ENCODE measurements at places on chromosomes 4 and X.

DNA sequence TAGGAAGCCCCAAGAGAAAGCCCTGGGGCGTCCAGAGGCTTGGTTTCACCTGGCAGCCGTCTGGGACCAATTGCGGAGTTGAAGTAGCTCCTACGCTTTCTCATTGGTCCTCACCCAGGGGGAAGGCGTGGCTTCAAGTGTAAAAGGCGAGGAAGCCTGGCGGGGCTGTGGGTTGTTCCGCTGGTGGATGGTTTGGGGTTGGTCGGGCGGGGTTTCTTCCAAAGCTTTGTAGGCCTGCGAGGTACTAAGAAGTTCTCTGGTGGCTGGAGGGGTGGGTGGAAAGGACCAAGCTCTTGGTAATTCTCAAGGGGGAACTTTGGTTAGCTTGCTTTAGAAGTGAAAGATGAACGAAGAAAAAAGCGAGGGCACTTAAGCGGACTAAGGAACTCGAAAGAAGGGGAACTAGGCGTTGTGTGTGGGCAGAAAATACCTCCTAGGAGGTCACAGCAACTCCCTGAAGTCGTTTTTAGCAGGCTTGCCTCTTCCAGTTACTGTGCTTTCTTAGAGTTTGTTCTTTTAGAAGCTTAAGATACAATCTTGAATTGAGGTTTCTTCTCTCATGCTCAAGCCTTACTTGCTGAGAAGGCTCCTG lies 36.6 kb downstream of the CCNG2 start:
- DNase-seq = peak; percentile 67

DNA sequence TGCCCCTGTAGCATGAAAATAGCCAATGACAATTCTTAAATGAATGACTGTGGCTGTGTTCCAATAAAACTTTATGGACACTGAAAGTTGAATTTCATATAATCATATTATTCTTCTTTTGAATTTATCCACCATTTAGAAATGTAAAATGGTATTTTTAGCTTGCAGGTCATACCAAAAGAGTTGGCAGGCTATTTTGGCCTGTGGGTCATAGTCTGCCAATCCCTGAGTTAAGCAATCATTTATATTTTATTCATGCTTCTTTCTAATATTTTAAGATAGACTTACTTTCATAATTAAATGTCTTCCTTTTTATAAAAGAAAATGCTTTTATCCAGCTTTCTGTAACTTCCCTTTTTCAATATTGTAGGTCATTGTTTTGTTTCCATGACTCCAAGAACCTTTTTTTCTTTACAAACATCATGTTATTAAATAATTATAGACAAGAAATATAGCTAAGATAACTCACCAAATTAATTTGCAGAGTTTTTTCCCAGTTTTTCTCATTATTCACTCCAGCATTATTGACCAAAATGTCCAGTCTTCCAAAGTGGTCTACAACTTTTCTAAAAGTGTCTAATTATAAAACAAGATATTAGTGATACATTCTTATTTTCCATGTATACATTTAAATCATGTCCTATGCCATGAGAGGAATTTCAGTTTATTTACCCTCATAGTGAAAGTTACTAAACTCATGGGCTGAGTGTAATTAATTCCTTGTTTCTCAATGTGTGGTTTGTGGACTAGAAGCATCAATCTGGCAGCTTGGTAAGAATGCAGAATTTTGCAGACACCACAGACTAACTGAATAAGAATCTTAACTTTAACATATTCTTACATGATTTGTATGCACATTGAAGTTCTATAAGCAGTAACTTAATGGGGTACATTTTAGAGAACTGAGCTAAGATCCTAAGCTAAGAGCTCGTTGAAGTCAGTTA lies 4.5 kb downstream of the HPGD start:
- no peak for DNase-seq

DNA sequence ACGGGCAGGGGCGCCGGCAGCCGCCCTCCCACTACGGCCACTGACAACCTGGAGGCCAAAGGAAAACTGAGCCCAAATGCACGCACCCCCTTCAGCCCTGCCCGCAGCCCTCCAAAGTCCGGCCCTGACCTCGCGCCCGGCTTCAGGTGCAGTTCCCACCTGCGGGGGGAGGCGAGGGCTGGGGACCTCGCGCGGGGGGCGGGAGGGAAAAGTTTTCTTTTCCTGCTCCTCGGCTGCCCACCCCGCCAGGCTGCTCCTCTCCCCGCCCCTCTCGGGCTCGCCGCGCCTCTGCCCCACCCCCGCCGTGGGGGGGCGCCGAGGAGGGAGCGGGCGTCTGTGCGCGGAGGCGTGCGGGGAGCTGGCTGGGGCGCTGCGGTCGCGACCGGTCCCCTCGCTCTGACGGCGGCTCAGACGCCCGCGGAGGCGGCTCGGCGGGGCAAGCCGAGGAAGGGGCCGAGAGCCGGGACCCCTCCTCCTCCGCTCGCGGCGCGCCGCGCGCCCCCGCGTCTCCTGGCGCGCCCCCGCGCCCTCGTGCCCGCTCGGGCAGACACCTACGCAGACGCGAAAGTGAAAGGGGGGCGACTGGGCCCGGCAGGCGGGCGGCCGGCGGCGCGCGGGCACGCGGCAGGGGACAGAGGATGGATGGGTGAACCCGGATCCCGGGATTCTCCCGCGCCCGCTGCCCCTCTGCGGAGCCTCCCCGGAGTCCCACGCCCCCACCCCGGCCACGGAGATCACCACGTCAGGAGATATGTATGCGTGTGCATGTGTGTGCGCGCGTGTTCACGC lies 3.1 kb upstream of the NR3C2 start:
- peak; percentile 14 for DNase-seq

- no peak for DNase-seq
Observed at GRCh38 chr4:165369522-165369921, 9.3 kb upstream of the CPE start.

- DNase-seq = no peak
Observed at GRCh38 chr4:61461956-61462355, 261.8 kb downstream of the ADGRL3 start.

DNA sequence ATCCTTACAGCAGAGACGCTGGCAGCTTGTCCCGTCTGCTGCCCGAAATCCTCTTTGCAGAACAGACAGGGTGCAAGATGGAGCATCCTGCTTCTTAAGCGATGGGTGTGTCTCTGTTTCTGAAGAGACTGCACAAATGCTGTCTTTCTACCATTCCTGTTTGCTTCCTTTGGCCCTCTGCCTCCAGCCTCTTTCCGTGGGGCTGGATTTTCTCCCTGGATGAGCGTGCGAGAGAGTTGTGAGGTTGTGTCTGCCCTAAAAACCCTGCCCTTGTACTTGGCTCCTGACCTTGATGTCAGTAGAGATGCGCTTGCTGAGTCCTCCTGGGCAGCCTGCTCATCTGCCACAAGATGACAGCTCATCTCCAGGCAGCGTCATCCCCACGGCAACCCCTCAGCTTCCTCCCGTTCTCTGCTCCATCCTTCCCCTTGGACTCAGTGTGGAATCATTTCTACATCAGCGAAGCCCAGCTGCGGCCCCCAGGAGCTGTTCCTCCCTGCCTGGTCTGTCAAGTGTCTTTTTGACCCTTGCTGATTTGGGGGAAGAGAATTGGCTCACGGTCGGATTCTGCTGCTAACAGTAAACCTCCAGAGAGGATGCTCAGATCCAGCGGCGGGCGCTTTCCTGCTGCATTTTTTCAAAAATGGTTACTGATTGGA lies 246.2 kb downstream of the ASMT start:
- no peak for DNase-seq

GRCh38 chrX:44058339-44058738 lies 85.1 kb upstream of the NDP start:
- no peak for DNase-seq

GRCh38 chr4:36277533-36277932 lies 3.9 kb upstream of the DTHD1 start:
- no peak for DNase-seq

DNA sequence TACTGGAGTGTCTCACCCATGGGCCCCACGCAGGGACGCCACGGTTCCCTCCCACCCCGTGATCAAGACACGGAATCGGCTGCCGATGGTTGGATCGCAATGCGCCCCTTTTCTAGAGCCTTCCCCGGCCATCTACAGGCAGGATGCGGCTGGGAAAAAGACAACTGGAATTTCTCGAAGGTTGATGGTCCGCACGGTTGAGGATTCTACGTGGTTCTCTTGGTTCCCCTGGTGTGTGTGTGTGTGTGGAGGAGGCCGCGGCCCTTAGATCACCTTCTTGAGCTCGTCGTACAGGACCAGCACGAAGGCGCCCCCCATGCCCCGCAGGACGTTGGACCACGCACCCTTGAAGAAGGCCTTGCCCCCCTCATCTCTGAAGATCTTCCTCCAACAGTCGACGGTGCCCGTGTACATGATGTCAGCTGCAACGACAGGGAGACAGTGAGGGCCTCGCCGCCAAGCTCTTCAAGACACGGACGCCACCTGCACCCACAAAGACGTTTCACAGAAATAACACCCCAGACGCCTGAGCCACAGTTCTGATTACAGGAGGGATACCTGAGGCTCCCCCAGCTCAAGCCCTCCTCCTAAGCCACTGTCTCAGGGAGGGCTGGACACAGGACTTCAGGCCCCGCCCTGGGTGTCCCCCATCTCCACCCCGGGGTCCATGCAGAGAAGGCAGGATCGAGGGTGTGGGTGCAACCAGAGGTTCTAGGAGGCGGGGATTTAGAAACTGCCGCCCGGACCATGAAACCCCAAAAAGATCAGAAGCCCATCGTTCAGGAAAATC lies 5.4 kb downstream of the SLC25A6 start:
- no peak for DNase-seq

- DNase-seq = no peak
Observed at GRCh38 chrX:19545651-19546050, 30.3 kb upstream of the MAP3K15 start.

GRCh38 chr4:73388887-73389286 lies 15.2 kb upstream of the ALB start:
- no peak for DNase-seq

GRCh38 chr4:654871-655463 lies 19.1 kb downstream of the ATP5ME start:
- no peak for DNase-seq

DNA sequence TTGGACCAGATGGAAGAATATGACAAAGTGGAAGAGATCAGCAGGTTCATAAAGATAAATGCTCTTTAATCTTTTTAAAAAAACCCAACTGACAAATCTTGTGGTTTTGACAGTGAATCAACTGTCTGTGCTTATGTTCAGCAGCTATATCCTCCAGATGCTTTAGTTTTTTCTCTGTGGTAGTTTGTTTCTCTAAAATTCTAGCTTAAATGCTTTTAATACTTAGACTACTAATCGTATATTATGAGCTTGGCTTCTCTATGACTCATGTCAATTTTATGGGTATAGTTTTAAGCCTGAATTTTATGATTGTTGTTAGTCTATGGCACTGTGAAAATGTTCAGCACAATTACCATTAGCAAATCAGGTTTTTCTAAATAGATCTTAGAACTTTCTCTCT lies 12.9 kb downstream of the HHIP start:
- no peak for DNase-seq

- peak; percentile 59 for DNase-seq
Observed at GRCh38 chrX:13506574-13506973, 62.8 kb upstream of the EGFL6 start.

GRCh38 chr4:148955564-148956297 lies 513.5 kb upstream of the NR3C2 start:
- no peak for DNase-seq

GRCh38 chr4:94695384-94695783 lies 62.4 kb upstream of the BMPR1B start:
- no peak for DNase-seq

DNA sequence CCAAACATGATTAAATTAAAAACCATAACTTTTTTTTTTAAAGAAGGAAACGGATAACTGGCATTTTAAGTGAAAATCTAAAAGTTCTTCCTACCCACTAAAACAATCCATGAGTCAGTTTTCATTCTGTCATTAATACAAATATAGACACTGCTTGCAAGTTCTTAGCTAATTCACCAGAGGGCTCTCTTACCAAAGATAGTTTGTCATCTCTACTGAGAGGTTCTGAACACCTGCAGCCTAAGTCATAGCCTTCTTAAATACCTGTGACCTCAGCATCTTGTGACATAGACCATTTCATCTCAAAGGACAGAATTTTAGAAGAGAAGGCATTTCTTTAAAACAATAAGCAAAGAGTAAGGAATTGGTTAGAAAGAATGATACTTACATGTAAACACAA lies 65.3 kb upstream of the FAM120C start:
- peak; percentile 19 for DNase-seq

DNA sequence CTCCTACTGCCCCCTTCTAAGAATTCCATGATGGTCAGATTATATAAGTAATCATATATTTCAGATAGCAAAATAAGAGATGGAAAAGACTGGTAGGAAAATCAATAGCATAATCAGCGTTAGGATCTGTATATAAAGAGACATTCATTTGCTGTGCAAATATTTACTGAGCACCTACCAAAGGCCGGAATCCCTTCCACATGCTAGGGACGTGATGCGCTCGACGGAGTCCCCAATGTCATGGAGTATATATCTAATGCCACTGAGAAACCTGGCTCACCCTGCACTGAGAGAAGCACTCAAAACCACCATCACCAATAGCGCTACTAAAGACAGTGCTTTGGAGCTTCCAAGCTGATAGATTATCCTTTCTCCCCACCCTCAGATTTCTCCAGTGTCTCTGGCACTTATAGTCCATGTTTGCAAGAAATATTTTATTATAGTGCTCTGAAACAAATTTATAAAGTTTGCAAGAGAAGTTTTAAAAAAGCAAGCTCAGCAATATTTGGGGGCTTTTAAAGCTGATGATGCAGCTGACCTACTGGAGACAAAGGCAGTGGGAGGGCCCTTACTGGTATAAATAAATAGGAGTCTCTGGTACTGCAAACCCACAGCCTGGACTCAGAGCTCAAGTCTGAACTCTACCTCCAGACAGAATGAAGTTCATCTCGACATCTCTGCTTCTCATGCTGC lies at the start of gene CXCL13:
TSS of gene CXCL13 (plus strand) at position 611 of the 693 bp plus-strand sequence. CDS start at position 657, 46 bp downstream.
- no peak for DNase-seq

DNA sequence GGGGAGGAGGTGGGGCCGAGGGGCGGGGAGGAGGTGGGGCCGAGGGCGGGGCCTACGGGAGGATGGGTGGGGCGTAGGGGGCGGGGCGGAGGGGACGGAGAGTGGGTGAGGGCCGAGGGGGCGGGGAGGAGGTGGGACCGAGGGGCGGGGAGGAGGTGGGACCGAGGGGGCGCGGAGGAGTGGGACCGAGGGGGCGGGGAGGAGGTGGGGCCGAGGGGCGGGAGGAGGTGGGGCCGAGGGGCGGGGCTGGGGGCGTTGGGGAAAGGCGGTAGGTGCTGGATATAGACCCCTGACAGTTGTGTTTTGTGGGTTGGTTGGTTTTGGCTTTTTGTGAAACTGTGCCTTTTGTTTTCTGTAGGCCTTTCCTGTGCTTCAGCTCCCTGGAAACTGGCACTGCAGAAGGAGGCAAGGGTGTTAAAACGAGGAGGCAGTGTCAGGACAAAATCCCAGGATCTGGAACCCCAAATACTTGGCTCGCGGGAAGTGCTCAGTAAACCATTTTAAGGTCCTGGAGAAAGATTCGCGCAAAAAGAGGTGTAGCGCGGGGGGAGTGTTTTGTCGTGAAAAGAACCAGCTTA lies 580 bp upstream of the MMGT1 start:
- peak; percentile 36 for DNase-seq

- DNase-seq = no peak
Observed at GRCh38 chr4:82614838-82615449, 53.2 kb upstream of the TMEM150C start.

DNA sequence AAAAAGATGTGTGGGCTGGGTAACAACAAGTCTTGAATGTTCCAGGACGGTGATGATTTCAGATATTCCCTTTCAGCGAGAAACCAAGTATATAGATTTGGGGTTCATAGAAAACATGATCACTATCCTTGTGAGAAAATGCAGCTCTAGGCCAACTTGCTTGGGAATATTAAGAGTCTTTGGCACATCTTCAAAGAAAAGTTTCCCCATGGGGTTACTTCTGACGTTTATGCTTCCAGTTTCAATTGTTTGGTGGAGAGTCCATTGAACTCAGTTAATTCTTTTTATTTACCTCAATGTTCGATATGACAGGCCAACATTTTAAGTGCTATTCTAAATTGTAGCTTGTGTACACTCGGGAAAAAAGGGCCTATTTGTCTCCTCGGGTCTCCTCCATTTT lies 126.7 kb downstream of the NHS start:
- no peak for DNase-seq
